ENCODE measurements at places on chromosomes 5 and 9.

DNA sequence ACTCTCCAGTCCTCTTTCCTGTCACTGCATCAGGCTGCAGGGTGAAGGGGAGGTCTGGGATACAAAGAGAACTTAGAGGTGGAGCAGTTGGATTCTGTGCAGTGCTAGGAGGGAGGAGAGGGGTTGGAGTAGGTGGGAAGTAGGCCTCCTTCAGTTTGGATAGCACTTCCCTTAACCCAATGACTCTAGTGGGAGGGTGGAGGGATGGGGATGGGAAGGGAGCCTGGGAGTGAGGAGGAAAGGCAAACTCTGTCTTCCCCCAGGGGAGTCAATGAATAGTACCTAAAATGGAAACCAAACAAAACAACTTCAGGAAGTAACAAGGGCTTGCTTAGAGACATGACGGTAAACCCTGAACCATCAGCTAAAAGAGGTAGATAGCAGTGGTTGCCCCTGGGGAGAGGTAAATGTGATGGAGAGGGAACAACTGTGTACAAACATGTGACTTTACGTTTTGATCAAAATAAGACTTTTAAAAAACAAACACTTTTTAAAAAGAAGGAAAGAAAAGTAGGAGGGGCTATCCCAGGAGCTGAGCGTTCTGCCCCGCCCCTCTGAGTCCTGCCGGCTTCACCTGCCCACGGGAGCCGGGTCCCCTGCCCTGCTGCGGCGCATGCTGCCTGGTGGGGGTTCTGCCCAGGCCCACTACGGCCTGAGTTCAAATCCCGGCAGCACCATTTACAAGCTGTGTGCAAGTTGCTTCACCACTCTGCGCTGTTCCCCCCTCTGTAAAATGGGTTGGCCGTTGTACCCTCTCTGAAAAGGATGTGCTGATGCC is 30.9 kb downstream of the GSN start:
- no peak for DNase-seq

DNA sequence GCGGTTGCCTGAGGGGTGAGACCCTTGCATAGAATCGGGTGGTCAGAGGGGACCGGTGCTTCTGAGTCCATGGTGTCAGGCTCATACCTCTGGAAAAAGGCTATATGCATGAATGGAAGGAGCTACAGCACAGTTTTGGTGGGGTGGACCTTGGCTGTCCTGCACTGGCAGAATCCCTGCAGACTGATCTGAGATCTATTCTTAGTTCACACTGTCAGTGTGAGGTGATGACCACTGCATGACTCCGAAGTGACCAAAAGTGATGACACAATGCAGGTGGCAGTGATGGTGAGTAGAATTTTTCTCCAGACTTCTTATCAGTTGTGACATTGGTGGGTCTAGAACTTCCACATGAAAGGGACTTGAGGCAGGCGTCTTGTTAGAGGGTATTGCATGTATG is 105.2 kb upstream of the SLC28A3 start:
- DNase-seq, result no peak

GRCh38 chr5:129171194-129171944 is 76.8 kb downstream of the ISOC1 start:
- no peak for DNase-seq

GRCh38 chr5:138138949-138139780 is at the start of gene NME5:
TSS of gene NME5 (minus strand) at chr5:138139428. CDS start at chr5:138138780, 648 bp downstream.
- DNase-seq, result no peak

DNA sequence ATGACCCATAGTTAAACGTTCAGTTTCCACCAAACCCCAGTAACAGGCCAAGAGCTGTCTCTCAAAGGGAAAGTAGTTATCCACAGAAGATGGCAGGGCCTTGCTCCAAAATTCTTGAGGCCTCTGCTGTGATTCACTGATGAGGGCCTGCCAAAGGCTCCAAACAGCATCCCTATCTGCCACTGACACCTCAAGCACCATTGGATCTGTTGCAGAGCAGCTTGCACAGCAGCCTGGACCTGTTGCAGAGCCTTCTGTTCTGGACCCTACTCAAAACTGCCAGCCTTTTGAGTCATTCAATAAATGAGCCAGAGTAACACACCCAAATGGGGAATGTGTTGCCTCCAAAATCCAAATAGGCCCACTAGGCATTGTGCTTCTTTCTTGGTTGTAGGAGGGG is 741.5 kb upstream of the RGMB start:
- no peak for DNase-seq

DNA sequence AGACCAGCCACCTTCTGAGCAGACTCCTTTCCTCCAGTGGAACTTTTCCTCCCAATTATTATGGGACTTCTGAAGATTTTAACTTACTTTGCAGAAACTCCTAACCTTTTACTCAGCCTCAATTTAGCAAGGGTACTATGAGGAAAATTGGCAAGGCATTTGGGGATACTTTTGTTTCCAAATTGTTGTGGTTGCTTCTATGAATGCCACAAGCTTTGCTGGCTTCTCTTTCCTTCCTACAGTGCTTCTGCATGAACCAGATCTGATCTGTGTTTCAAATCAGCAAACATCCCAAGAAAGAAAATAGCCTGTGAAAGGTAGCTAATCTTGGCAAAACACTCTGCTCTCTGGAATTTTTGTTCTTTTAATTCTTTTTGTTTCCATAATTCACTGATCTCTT is 57.3 kb upstream of the TAF11L2 start:
- no peak for DNase-seq

GRCh38 chr5:56496581-56497063 is 263.5 kb upstream of the ANKRD55 start:
- DNase-seq, result no peak

DNA sequence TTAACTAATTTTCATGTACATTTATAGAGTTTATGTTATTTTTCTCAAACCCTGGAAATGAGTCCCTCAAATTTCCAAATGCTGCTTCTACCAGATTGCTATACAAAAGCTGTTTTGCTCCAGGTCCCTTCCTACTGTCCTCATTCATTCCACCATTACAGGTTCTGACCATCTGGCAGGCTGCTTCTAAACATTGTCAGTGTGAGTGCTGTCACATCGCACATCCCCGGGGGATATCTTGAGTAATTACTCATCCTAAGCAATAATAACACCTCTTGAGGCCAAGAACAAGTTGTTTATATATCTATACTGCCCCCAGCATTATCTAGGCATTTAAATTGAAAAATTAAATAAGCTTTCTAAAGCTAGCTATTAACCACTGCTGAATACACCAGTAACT is 1675.3 kb upstream of the CDH6 start:
- DNase-seq, result no peak

- DNase-seq, result no peak
Observed at GRCh38 chr9:106872641-106873040, 9.7 kb downstream of the ZNF462 start.

DNA sequence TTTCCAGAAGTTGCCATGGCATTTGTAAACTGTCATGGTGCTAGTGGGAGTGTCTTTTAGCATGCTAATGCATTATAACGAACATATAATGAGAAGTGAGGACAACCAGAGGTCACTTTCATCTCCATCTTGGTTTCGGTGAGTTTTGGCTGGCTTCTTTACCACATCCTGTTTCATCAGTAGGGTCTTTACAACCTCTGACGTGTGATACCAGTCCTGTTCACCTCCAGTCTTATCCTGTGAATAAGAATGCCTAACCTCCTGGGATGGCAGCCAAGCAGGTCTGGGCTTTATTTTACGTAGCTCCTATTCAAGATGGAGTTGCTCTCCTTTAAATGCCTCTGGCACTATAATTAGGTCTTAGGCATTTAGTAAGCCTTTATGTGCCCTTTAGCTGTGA is 20.4 kb upstream of the RFK start:
- DNase-seq, result no peak

DNA sequence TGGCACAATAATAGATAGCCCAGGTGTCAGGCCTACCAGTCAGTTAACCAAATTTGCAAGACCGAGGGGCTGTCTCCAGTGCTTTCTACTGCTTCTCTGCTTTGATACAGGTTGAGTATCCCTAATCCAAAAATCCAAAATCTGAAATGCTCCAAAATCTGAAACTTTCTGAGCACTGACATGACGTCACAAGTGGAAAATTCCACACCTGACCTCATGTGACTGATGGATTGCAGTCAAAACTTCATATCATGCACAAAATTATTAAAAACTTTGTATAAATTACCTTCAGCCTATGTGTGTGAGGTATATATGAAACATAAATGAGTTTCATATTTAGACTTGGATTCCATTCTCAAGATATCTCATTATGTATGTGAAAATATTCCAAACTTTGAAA is 213.5 kb upstream of the PANK3 start:
- DNase-seq, result no peak

DNA sequence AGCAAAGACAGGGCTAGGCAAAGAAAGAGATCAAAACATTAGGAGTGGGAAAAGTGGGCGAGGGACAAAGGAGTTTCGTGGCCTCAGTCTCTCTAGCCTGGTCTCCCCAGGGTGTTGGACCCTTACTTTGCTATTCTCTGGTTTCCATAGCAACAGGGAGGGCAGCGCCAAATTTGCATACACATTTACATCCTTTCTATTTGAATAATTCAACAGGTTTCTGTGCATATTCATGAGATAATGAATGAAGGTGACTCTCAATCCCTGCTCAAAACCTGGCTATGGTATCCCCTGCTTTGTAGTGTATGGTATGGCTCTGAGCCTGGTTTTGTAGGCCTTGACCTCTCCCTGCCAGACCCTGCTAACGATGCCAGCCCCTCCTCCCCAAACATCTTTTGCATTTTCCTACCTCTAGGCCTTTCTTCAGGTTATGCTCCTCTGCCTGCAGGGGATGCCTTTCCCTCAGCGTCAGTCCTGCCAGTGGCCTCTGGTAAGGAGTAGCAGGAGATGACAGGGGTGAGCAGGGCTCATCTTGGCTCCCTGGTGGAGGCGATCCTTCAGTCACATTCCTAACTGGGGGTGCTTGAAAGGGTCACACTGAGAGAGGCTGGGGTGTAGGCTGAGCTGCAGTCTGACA is 9.8 kb downstream of the RPP25L start:
- no peak for DNase-seq

- DNase-seq, result no peak
Observed at GRCh38 chr9:69023650-69024049, 9.7 kb upstream of the PRKACG start.

DNA sequence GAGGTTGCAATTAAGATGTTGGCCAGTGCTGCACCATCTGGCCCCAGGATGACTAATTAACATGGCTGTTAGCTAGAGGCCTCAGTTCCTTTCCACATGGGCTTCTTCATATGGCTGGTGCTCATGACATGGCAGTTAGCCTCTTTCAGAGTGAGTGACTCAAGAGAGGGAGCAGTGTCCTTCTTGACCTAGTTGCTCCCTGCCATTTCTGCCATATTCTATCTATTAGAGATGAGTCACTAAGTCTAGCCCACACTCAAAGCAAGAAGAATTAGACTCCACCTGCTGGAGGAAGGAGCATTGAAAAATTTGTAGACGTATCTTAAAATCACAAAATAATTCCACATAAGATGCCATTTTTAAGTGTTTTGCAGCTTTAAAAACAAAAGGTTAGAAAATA is 651.2 kb upstream of the CCNG1 start:
- DNase-seq, result no peak

DNA sequence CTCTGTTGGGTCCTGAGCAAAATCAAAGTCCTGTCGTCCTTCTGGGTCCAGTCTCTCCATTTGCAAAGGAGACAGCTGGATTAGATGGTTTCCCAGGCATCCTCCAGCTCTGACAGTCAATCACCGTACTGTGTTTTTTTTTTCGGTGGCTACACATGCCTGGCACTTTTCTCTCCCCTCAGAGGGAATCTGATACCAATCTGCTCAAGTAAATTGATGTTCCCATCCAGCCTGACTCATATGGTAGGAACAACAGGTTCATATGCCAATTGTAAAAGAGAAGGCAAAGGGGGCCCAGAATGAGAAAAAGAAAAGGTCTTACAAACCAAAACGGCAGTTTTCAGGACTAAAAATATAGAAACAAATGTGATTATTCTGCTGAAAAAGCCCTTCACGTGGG is 1.2 kb downstream of the FBXO10 start:
- no peak for DNase-seq

- no peak for DNase-seq
Observed at GRCh38 chr5:180291234-180291940, 496 bp downstream of the MAPK9 start.

DNA sequence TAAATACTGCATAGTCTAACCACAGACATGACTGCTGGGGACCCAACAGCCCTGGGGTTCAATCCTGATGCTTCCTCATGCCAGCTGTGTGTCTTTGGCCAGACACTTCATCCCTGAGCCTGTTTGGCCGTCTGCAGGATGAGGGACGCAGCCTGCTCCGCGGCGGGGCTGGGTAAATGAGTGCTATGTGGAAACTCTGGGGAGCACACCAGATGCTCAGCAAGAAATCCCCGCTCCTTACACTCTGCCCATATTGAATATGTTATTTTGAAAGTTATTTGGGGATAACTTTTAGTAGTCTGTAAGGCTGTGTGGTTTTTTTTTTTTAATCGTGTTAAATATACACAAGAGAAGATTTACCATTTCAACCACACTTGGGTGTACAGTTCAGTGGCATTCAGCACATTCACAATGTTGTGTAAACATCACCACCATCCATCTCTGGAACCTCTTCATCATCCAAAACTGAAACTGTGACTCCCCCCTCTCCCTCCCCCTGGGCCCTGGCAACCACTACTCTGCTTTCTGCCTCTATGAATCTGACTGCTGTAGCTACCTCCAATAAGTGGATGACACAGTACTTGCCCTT is 42.7 kb downstream of the SH3PXD2B start:
- DNase-seq, result peak; percentile 44

- DNase-seq, result no peak
Observed at GRCh38 chr5:110785356-110785755, 46.5 kb downstream of the SLC25A46 start.

DNA sequence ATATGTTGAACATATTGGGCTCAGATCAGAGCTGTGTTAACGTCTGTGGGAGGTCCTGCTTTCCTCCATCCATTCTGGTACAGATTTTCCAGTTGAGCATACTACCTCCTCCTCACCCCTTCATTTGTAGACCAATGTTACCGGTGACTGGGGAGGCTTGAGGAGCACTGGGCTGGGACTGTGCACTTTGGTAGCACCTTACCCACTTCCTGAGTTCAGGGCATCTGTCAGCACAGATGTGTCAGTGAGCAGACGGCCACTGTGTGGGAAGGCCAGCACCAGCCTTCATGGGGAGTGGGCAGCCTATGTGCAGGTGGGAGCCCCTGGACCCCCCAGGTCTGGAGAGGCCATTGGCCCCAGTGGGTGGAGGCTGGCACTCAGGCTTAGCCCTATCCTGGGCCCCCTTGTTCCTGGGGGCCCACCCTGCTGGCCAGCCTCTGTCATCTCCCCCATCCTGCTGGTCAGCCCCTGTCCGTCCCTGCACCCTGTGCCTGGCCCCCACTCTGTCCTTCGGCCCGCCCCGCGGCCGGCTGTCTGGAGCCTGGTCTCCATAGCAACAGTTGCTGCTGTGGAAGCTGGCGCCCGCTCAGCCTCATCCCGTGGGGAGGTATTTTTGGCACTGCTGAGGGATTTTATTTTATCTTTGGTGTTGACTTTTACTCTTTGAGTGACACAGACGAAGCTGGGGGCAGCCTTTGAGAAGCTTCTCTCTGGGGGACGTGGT is 21.3 kb downstream of the WNK2 start:
- no peak for DNase-seq

GRCh38 chr5:159286420-159287035 is 23.4 kb downstream of the UBLCP1 start:
- DNase-seq, result no peak

Data from stimulated activated CD8-positive, alpha-beta memory T cell treated with anti-CD3 and anti-CD28 coated beads, Interleukin-15, amount 100 ng/mL, for 48 hours (primary cell).